ENCODE measurements at places on chromosomes 12 and 14. TPM values are rescaled to one million over a fixed set of nuclear protein-coding genes. Genes with fewer than 3 reads are reported as not detected.

KRT77 gene
- total RNA-seq, result not detected

TAS2R43 gene
- total RNA-seq, result not detected

LRTM2 gene
- total RNA-seq, result not detected

- DNase-seq, result no peak
These were observed 5.8 kb downstream of the MARK3 start for GRCh38 chr14:103391048-103391447.

- no peak for DNase-seq
These were observed 117.2 kb downstream of the IPO8 start for GRCh38 chr12:30578426-30578825.

GRCh38 chr12:24565300-24565699 is 383.6 kb downstream of the BCAT1 start:
- no peak for DNase-seq

- no peak for DNase-seq
These were observed 304.2 kb upstream of the AMIGO2 start for GRCh38 chr12:47383942-47384341.

DNA sequence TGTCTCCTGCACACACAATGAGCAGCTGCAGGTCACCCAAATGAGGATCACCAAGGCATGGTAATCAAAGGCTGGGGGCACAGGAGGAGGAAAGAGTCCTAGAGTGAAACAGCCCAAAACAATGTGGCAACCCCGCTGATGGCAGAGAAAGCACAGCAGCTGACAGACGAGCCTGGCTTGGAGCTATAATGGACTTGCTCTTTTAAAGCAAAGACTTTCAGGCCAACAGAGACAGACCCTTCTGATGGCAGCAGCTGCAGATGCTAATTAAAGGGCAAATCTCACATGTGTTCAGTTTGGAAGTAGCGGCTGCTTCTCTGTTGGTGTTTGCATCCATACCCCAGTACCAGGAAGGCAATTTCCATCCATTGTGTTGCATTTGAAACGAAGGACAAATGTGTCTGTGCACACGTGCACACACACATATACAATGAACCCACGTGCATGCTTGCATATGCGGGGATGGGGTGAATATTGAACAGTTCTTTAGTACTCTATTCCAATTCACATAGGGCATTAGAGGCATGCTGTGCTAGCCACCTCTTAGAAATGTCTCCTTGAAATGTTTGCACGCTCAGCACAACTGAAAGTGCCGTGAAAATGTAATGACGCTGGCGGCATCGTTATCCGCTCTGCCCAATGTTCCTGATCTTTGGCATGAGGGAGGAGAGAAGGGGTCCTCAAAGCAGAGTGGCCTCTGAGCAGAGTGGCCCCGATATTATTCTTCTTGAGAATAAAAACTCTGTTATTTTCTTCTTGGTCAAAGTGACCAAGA is 38.1 kb downstream of the CIT start:
- DNase-seq, result no peak

DNA sequence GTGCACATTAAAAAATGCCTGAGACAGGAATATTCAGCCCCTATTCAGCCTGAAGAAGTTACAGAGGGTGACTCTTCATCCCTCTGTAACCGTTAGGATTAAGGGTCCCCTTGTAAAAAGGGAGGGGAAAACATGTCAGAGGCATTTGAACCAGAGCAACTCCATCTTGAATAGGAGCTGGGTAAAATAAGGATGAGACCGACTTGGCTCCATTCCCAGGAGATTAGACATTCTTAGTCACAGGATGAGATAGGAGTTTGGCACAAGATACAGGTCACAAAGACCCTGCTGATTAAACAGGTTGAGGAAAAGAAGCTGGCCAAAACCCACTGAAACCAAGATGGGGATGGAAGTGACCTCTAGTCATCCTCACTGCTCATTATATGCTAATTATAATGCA is 19.9 kb upstream of the MDM1 start:
- DNase-seq, result no peak

GRCh38 chr14:48582938-48583337 is 907.5 kb upstream of the MDGA2 start:
- DNase-seq, result no peak

TDRD9 gene
- not detected for total RNA-seq

DNA sequence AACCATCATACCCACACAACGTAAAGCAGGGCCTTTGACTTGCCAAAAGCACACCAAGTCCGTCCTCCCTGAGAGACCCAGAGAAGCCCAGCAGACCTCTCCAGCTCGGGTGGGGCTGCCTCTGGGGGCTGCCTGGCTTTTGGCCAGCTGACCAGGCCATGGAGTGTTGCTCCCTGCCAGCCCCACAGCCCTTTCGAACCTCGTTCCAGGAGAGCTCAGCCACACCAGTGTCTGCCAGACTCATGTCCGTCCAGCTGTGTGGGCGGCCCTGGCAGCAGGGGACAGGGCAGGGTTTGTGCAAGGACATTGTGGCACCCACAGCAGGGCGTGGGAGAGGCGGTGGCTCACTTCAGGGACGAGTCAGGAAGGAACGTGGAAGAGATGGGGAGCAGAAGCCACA is 22.6 kb upstream of the IRF2BPL start:
- DNase-seq, result no peak

GPRC5A gene
- total RNA-seq, result 1.0 TPM

Data from H1 (cell line).